Stimulated activated naive CD4-positive, alpha-beta T cell treated with Interleukin-2 at 50 U/mL for 16 hours (primary cell): ENCODE measurements at places on chromosomes 1 and 21.

GRCh38 chr1:35656148-35656862 is 15.0 kb upstream of the PSMB2 start:
- DNase-seq = no peak

DNA sequence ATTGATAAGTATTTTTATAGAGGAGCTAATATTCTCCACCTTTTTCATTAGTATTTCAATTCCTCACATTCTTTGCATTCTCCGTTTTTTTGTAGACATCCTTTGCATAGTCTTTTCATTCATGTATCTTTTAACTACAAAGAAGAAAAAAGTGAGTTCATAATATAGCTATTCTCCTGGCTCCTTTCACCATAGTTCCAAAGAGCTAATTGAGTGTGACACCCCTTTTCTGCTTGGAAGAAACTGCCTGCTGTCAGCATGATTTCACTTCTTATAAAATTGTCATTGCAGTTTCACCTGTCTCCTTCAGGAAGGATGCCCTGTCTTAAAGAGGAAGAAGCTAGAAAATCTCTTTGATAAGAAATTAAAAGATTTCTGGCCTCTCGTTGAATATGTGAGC is 991.1 kb downstream of the KCNT2 start:
- DNase-seq = no peak

DNA sequence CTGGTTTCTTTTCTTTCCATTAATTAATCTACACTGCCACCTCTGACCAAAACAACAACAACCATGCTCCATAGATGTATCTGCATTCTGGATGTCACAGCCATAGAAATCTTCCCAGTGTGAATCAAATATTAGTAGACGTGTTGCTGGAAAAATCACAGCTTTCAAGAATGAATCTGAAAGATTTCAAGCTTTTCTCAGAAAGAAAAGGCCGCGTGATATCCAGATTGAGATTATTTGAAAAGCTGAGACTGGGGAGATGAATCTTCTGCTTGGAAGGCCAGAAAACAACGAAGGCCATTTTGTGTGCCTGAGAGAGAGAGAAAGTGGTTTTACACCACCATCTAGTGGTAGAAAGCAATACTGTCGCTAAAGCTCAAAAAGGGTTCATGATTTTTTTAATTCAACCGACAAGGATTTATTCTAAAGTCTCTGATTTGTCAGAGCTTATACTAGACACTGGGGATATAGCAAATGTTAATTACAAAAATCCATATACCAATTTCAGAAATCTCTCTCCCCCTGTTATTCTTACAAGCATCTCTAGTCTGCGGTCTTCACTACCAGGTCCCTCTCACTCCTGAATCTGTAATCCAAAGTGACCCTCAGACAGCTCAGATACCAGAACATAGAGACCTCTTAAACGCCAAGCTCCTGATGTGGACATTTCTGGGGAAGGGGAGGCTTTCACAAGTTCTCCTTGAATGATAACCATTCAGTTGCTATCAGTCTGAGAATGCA is 87.5 kb upstream of the SGIP1 start:
- DNase-seq = no peak

- DNase-seq = no peak
Measured at GRCh38 chr1:229479660-229480399, 28.3 kb downstream of the NUP133 start.

DNA sequence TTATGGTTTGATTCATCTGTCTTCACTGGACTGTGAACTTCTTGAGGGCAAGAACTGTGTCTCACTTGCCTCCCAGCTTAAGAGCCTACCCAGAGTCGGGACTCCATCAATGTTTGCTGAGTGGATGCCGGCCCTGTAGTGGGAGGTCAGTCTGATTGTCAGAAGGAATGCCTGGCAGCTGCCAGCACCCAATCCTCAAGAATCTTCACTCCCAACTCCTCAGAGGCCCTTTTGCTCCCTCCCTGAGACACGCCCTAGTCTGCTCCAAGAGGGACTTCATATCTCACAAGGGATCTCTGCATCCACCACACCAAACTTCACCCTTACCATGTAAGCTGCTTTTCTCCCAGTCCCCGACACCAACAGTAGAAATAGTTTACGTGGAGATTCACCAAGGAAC is 15.2 kb upstream of the KDM4A start:
- no peak for DNase-seq

- DNase-seq = no peak
Measured at GRCh38 chr1:208369658-208370057, 125.5 kb upstream of the PLXNA2 start.

- DNase-seq = no peak
Measured at GRCh38 chr1:227343206-227343605, 24.9 kb upstream of the CDC42BPA start.
